ENCODE measurements at places on chromosomes 2 and 18.

- DNase-seq = no peak
These were observed 92.5 kb downstream of the EPB41L5 start for GRCh38 chr2:120105360-120105759.

GRCh38 chr2:51028829-51029228, 3.1 kb downstream of the NRXN1 start:
- no peak for DNase-seq

DNA sequence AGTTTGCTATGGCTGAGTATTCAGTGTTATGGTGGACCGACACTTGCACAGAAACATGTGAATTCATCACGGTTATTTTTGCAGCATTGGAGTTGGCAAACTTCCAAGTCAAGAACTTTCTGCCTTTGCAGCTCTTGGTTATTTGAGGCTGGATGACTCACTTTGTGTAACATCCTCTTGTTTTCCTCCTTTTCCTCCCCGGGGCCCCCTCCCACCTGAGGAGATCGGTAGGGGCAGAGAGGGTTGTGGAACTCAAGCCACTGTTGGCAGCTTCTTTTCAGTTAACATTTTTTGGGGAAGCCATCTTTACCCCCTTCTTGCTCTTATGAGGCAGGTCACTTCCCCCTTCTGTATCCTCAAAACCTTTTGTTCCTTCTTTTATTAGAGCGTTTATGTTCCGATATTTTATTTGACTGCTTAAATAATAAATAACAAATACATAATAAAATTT, 48.6 kb downstream of the DDX1 start:
- peak; percentile 9 for DNase-seq

DNA sequence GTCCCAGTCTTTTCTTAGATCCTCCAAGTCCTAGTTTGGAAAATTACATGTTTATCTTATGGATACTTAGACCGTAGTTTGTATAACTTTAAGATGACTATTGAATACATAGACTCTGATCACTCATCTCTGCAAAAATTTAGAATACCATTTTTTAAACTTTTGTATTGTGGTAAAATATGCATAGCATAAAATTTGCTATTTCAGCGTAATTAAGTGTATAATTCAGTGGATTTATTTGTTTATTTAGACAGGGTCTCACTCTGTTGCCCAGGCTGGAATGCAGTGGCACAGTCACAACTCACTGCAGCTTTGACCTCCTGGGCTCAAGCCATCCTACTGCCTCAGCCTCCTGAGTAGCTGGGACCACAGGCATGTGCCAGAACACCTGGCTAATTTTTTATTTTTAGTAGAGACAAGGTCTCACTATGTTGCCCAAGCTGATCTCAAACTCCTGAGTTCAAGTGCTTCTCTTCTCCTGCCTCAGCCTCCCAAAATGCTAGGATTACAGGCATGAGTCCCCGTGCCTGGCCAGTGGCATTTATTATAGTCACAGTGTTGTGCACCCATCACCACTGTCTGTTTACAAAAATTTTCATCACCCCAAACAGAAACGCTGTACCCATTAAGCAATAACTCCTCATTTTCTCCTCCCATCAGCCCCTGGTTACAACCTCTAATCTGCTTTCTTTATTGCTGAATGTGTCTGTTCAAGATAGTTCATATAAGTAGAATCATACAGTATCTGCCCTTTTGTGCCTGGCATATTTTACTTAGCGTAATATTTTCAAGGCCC, 90.0 kb downstream of the MAP3K20 start:
- no peak for DNase-seq

DNA sequence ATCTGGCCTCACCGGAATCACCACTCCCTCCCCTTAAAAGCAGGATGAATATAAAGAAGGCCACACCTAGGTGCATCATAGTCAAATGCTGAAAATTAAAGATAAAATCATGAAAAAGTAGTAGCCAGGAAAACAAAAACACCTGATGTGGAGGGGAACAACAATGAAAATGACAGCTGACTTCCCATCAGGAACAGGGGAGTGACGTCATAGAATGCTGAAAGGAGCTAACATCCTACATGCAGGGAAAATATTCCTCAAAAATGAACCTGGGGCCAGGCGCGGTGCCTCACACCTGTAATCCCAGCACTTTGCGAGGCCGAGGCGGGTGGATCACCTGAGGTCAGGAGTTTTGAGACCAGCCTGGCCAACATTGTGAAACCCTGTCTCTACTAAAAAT, 108.1 kb downstream of the UGGT1 start:
- DNase-seq = no peak

GRCh38 chr18:23716516-23716915, 27.3 kb downstream of the LAMA3 start:
- peak; percentile 48 for DNase-seq

DNA sequence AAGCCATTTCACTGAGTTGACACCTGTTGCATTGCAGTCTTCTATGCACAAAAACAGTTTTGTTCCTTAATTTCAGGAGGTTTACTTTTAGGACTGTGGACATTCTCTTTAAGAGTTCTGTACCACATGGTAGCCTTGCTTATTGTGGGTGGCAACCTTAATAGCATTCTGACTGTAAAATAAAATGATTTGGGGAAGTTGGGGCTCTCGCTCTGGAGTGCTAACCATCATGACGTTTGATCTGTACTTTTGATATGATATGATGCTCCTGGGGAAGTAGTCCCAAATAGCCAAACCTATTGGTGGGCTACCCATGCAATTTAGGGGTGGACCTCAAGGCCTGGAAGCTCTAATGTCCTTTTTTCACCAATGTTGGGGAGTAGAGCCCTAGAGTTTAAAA, 3.4 kb downstream of the CTLA4 start:
- no peak for DNase-seq

DNA sequence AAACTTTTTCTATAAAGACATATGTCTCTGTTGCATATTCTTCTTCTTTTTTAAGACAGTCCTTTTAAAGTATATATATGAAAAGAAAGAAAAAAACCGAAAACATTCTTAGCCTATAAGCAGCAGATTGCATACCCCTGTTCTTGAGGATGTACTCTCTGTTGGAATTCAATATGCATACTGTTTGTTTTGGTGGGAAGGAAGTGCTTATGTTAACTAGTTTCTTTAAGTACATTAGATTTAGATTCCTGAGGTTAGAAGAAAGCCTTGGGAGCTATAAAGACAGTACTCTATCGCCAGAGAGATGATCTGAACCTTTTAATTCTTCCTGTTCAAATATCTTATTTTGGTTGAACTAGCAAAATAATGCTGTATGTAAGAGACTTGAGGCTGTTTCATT, 46.8 kb upstream of the TBR1 start:
- no peak for DNase-seq

- DNase-seq = no peak
These were observed 159.6 kb upstream of the SETBP1 start for GRCh38 chr18:44520981-44521667.

- no peak for DNase-seq
These were observed 1395.6 kb downstream of the SUCLG1 start for GRCh38 chr2:83063511-83063910.

- peak; percentile 31 for DNase-seq
These were observed 306.7 kb upstream of the ACVR2A start for GRCh38 chr2:147538088-147538487.

DNA sequence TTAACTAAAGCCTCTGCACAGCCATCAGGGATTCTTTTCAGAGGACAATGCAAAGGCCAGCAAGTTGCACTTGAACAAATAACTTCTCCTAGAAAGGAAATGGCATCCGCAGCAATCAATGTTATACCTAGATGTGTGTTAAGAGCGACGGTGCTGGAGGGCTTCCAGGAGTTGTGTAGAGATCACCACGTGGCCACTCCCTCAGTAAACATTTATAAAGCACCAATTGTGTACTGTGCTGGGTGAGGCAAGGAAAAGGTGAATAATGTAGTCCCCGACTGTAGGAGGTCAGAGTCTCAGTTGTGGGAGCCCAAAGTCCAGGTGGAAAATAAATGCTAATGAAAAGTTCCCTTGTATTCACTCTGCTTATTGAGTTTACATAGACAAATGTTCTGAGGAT, 135.0 kb downstream of the ALK start:
- DNase-seq = no peak

GRCh38 chr2:238864207-238865014, 16.5 kb downstream of the TWIST2 start:
- DNase-seq = peak; percentile 99

GRCh38 chr18:61551586-61551985, 218.4 kb downstream of the CDH20 start:
- DNase-seq = peak; percentile 58

- DNase-seq = no peak
These were observed 258.4 kb downstream of the CD226 start for GRCh38 chr18:69689121-69689759.

GRCh38 chr2:17822445-17823117, 6.3 kb downstream of the MSGN1 start:
- DNase-seq = no peak

DNA sequence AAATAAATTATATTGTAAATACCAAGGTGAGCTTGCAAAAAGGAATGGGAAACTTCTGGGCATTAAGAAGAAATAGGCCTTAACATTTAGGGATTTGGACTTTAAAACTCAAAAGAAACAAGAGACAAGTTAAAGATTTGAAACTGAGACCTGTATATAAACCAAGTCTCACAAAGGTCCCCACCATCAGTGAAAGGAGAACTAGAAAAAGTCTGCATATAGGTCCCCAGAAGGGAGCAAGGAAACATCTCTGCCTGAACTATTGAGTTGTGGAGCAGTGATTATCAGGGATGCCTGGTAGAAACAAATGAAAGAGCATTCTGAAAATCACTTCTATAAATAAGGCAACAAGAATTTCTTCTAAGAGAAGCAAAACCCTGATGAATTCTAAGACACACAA, 30.5 kb upstream of the ITGAV start:
- no peak for DNase-seq

DNA sequence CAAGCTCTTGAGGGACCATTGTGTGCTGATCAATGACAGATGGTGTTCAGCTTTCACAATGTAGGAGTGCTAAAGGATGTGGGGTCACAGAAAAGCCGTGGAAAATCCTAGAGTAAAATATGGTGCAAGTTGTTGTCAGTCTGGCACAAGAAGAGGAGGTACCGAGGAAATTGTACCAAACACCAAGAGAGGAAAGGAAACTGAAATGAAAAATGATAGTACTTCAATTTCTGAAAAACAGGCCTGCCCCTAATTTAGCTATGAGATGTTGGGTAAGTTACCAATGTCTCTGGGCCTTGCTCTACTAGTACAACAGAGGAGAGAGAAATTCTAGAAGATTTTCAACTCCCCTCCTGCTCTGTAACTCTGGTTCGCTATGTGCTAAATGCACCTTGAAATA, 78.8 kb upstream of the PELI1 start:
- DNase-seq = no peak

- DNase-seq = no peak
These were observed 157.1 kb upstream of the EPC2 start for GRCh38 chr2:148487439-148487838.

- no peak for DNase-seq
These were observed 37.3 kb downstream of the CCDC93 start for GRCh38 chr2:117976581-117976980.

- no peak for DNase-seq
These were observed 46.7 kb downstream of the MBOAT2 start for GRCh38 chr2:8956774-8957173.

DNA sequence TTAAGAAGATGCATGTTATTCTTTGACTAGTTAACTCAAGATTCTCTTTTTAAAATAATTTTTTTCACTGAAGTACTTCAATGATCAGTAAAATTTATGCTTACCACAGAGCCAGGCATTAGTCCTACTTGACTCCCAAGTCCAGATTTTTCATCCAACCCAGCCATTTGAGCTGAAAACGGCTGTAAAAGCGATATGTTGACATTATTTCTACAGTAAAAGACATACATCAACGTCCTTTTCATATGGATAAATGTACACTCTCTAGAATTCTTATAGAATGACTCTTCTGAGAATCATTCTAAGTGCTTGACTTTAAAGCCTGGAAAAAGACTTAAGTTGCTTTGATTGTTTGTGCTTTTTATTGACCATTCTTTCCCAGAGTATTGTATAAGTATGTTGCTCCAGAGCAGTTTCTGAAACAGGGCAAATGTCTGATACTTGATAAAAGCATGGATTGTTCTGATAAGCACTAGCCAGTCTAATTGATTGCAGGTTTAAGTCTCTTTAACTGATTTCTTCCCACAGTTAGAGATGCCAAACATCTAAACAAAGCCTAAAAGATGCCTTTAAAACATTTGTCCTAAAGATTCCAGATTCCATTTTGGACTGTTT, 90.9 kb downstream of the COL5A2 start:
- DNase-seq = no peak

- DNase-seq = no peak
These were observed 20.1 kb upstream of the WIPF1 start for GRCh38 chr2:174617718-174618117.

DNA sequence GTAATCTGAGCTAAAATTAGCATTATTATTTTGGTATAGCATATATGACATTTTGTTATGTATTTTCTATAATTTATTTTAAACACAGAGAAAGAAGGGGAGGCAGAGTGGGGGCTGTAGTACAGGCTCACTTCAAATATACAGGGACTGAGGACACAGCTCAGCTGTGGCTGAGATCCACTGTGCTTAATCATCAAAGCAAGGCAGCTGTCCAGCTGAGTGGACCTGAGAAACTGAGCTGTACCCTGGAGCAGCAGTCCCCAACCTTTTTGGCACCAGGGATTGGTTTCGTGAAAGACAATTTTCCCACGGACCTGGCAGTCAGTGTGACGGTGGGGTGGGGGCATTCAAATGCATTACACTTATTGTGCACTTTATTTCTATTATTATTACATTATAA, 687.2 kb downstream of the RNF144A start:
- no peak for DNase-seq
